ENCODE measurements at places on chromosomes 2 and 18.

- DNase-seq = peak; percentile 68
These were observed 16.4 kb upstream of the ST3GAL5 start for GRCh38 chr2:85905187-85905666.

DNA sequence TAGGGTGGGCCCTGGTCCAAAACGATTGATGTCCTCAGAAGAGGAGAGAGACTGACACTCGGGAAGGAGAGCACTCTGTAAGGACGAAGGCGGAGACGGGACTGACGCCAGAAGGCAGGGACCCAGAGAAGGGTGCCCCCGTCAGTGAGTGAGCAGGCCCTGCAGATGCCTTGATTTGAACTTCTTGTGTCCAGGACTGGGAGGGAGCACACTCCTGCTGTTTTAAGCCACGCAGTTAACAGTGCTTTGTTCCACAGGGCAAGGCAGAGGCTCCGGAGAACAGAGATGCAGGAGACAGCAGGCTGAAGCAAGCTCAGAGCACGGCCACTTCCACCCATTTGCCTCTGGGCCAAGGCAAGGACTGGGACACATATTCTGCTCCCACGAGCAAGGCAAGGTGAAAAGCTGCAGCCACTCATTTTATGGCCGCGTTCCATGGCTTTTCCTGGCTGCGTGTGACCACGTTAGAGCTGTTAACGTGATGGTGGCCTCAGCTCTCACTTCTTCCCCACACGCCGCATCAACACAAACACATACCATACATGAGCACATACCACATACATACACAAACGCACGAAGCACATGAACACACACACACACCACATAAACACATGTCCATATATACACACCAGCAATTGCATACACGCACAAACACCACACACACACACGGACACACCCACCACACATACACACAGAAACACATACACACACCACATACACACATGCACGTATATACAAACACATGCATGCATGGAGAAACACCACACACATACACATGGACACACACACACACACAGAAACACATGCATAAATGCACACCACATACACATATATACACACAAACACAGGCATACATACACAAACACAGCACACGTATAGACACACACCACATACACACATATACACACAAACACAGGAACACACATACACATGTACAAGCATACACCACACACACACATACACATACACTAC lies 521.0 kb upstream of the MYT1L start:
- DNase-seq = no peak

- no peak for DNase-seq
These were observed 240.1 kb upstream of the MMADHC start for GRCh38 chr2:149827585-149828126.

- DNase-seq = no peak
These were observed 1.7 kb downstream of the INPP5D start for GRCh38 chr2:233061591-233062450.

DNA sequence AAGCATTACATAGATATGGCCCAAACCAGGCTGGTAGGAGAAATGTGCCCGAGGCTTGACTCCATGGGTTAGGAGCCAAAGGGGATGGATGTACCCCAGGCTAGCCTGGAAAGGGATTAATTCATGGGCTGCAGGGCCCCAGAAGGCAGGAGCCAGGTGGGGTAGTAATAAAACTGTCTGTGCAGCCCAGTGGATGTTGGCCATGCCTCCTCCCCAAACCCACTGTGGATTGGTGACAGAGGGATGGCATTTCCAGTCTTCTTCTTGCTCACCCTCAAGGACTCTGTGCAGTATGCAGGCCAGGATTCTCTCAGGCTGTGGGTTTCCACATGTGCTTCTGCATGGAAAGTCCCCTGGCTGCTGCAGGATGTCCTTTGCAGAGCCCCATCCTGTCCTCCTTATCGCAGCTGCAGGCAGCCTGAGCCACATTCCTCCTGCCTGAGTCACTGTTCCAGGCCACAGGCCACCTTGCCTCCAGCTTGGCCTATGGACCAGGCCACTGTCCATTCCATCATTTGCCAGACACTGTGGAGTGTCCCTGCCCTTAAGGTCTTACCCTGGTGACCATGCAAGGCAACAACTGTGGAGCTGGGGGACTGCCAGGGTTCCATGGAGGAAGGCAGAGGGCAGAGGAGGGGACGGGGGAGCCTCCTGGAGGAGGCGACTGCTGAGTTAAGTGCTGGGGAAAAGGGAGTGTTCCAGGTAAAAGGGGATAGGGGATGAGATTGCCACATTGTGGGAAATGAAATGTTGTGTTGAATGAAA lies 38.9 kb downstream of the INO80C start:
- peak; percentile 41 for DNase-seq

DNA sequence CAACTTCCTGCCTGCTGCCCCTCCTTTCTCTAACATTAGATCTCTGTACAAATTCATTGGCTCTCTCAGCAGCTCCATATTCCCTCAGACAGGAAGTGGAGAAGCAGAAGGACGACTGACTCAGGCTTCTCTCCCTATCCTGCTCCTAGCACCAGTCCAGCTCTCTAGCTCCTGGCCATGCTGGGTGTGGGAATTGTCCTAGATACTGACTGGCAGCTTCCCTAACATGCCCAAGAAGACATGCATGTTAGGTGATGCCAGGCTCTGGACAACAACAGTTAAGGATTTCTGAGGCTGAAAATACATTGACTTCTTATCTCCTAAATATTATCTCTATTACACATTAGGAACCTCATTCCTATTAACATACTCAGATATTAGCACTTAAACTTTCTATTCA lies 292.9 kb downstream of the IKZF2 start:
- no peak for DNase-seq

- DNase-seq = peak; percentile 36
These were observed 112.2 kb downstream of the CPO start for GRCh38 chr2:207051385-207051965.

DNA sequence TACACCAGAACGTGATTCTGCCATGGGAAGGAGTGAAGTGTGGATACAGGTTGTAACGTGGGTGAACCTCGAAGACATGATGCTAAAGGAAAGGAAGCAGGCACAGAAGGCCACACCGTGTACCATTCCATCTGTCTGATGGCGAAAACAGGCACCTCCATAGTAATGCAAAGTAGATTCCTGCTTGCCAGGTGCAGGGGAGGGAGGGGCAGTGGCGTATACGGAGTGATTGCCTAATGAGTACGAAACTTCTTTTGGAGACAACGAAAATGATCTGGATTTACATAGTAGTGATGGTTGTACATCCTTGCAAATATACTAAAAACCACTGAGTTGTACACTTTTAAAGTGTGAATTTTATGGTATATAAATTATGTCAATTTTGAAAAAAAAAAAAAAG lies 106.7 kb downstream of the GBX2 start:
- DNase-seq = no peak

DNA sequence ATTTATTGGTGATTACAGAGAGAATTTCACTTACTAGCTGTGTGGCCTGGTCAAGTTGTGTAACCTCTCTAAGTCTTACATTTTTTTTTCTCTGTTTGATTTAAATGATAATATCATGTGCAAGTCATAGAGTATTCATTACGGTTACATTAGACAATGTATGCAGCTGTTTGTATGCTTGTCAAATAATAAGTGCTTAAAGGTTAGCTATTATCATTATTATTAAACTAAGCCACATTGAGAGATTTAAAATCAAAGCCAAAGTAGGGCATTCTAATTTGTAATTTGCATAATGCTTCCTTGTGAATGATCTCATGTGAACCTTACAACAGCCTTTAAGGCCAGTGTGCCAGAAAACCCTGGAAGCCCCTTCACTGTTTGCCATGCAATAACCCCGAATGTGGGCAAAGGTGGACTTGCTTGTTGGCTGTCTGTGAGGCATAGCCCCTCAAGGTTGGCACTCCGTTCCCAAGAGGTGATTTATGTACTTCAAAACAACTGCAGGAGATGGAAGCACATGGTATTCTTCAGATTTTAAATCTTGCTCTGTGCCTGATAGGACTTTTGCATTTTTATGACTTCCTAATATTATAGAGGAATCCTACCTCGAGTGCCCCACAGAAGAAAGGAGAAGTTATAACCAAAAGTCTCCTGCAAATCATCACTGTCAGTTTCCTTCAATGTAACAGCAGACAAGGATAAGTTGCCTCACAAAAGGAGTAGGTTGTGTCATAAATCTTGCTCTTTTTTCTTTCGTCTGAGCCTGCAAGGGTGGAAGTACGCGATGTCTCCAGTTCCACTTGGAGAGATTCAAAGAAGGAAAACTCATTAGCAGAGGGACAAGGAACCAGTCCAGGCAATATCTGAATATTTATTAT lies 272.0 kb downstream of the TGIF1 start:
- DNase-seq = peak; percentile 91

- no peak for DNase-seq
These were observed 329.6 kb downstream of the OSR1 start for GRCh38 chr2:19028587-19029375.

DNA sequence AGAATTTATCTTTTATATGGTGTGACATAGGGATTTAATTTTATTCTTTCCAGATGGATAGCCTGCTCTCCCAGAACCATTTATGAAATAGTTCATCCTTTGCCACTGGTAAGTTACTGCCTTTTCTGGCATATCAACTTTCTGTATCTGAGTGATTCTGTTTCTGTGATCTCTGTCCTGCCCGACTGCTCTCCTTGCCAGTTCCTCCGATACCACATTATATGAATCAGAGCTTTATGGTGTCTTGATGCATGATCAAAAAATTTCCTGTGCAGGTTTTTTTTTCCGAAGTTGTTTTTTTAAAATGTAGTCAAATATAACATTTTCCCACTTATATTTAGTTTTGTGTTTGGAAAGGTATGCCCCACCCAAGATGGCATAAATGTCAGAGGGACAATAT lies 242.5 kb downstream of the CYP26B1 start:
- no peak for DNase-seq

- peak; percentile 87 for DNase-seq
These were observed 428.1 kb downstream of the MEIS1 start for GRCh38 chr2:66862885-66863650.

GRCh38 chr2:98708396-98709186 lies 22.3 kb downstream of the MGAT4A start:
- DNase-seq = no peak

GRCh38 chr18:23377669-23378301 lies 75.3 kb upstream of the RIOK3 start:
- peak; percentile 90 for DNase-seq

- DNase-seq = no peak
These were observed 7.1 kb upstream of the UPP2 start for GRCh38 chr2:158094487-158095092.

Data from amniotic epithelial cell (primary cell).